Cardiac septum (tissue), 1 donor: ENCODE measurements at places on chromosomes 5 and 9. TPM values are rescaled to one million over a fixed set of nuclear protein-coding genes. Genes with fewer than 3 reads are reported as not detected.
A peak's percentile ranks its signal among the peaks of the same experiment; 100 is the strongest.

DNA sequence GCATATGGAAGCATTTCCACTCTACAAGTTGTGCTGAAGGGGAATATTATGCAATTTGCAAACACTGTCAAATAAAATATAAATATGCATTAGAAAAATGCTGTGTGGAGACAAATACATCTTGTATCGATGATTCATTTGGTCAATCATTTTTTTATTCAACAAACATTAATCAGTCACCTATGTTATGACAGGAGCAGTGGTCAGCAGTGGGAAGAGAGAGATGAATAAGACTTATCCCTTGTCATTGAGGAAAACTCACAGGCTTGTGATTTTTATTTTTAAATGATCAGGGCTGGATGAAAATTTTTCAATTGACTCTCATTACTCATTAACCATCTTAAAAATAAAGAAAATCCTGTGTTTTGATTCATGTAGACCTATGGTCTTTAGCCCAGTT lies 574.1 kb downstream of the ACTL7B start:
- DNase-seq, result no peak

DNA sequence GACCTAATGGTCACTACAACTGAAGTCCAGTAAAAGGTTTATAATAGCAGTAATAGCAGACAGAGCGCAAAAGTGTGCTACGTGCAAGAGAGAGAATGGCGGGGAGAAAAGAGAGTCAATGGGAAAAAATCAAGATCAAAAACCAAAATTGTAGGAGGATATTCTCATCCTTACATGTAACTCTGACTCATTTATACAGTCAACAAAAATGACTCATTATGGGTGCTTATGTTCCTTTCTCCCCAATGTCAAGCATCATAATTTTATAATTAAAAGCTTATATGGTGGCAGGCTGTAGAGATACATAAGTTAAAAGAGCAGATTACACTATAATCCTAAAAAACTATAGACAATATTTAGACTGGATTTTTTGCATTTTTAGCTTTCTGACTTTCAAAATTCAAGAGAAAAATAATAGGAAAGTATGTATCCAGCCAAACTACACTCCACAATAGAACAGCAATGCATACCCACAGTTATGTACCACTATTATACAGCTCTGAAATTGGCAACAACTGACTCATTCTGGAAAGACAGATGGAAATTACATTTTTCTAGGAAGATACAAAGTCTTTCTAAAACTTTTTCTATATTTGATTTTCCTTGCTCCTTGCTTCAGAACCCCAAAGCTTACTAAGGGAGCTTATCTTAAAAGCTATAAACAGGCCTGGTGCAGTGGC lies 78.4 kb downstream of the PLPP1 start:
- DNase-seq, result no peak

DNA sequence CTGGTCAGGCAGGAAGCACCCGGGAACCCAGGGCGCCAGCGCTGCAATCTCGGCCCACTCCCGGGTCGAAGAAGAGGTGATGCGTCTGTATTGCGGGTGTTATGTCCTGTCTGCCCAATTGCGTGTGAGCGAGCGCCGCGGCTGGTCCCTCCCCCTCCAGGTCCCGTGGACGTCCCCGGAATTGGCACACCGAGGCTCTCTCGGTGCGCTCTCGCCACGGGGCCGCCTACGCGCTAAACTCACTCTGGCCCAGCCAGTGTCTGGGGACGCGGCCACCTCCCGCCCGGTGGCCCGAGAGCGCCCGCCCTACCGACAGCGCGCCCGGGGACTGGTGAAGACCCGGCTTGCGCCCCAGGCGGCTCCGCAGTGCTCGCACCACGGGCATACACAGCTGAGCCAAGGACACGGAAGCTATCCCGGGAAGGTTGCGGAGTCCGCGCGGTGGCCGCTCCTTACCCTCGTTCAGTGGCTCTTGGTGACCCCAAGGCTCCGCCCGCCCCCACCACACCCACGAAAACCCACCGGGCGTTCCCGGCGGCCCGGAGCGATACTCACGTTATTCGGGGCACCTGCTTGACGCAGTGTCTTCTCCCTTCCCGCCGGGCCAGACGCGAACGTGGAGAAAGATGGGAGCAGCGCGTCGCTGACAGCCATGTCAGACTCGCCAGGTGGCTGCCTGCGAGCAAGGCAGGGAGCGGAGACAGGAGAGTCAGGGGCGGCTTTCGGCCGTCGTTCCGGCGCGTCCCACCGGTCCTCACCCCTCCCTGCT lies 1.0 kb downstream of the KLF4 start:
- DNase-seq, result peak; percentile 82

- DNase-seq, result no peak
Measured at GRCh38 chr5:139513852-139514485, 31.4 kb upstream of the STING1 start.

GRCh38 chr5:98368141-98368540 lies 405.3 kb upstream of the RGMB start:
- no peak for DNase-seq

Gene SELENOP
- total RNA-seq, result 149 TPM

Gene OR1J2
- not detected for total RNA-seq
